ENCODE measurements at places on chromosomes 4 and X.

DNA sequence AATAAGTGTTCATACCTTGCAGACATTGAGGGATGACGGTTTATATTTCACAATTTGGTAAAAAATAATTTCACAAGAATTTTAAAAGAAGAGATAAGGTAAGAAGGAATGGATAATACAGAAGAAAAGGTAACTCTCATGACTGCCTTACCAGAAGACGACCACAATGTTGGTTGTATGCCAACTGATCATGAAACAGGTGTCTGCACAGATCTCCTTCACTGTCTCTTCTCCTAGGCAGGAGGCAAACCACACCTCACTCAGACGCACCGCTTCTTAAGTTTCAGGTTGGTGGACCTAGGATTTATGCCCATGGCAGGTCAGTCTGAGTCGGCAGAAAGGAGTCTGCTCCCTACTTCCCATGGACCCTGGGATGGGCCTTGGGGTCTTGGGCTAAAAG lies 177.2 kb downstream of the VSIG4 start:
- no peak for DNase-seq

DNA sequence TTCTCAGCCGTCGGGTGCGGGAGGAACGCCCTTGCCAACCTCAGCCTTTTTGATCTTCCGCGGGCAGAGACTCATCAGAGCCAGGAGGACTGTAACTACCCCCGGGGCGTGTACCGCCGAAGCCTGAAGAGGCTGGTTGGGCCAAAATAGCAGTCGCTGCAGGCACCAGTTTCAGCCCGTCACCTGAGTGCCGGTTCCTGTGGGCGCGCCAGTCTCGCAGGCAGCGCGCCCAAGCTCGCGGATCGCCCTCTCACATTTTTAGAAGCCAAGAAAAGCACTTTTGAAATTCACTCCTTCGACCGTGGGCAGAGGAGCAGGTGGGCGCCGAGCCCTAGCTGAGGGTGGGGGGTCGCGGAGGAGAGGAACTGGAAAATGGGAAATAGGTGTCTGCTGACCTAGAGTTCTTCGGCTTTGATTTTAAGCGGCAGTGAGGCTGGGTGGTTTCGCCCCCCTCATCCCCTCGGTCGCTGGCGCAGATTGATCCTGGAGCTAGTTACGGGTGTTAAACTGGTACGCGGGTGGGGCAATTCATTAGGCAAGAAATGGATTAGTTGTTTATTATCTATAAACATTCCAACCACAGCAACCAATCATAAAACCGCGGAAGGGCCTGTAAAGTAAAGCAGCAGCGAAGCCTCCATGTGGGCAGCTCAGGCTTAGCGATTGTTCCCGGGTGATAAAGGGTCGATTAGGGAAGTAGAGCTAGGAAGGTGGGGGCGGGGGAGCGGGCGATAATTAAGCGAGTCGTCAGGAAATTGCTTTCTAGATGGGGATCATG lies 69.2 kb downstream of the FBXO8 start:
- no peak for DNase-seq

DNA sequence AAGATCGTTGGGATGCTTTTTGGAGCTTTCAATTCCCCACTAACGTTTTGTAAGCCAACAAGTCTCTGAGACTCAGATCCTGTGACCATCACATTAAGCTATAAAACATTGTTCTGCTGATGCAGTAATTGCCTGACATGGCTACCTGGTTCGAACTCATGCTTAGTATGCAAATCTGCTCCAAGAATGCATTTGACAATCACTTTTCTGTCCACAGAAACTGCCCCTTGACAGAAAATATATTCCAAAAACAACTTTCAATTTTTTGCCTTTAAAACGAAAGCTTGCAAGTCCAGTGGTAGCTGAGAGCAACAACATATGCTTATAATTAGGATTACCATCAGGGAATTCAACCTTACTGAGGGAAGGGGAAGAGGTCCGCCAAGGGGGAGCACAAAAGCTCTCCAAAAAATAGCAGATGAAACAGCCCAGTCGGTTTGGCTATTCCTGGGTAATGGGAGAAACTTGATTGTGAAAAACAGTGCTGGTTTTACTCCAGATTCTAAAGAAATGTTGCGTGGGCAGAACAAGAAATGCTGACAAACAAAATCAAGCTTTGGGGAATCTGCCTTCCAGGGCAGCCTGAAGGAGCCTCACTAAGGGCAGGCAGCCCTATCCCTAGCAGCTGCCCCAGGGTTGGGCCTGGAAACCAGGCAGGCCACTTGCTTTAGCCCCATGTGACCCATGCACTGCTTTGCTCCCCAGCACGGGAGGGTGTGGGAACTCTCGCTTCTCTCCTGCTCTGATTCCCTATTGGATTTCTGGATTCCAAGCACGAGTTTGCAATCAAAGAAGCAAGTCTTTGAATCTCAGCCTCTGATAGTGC lies 160.7 kb upstream of the LDB2 start:
- DNase-seq, result no peak

DNA sequence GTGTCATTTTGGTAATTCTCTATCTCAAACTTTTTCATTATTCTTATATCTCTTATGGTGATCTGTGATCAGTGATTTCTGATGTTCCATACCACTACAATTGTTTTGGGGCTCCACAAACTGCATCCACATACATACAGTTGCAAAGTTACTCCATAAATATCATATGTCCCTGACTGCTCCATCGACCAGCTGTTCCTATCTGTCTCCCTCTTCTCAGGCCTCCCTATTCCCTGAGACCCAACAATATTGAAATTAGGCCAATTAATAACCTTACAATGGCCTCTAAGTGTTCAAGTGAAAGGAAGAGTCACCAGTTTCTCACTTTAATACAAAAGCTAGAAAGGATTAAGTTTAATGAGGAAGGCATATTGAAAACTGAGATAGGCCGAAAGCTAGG lies 108.7 kb downstream of the ANAPC10 start:
- DNase-seq, result no peak

GRCh38 chrX:134758652-134759051 lies 100.4 kb upstream of the PLAC1 start:
- DNase-seq, result no peak

- DNase-seq, result no peak
Observed at GRCh38 chr4:16544869-16545268, 318.6 kb upstream of the TAPT1 start.

DNA sequence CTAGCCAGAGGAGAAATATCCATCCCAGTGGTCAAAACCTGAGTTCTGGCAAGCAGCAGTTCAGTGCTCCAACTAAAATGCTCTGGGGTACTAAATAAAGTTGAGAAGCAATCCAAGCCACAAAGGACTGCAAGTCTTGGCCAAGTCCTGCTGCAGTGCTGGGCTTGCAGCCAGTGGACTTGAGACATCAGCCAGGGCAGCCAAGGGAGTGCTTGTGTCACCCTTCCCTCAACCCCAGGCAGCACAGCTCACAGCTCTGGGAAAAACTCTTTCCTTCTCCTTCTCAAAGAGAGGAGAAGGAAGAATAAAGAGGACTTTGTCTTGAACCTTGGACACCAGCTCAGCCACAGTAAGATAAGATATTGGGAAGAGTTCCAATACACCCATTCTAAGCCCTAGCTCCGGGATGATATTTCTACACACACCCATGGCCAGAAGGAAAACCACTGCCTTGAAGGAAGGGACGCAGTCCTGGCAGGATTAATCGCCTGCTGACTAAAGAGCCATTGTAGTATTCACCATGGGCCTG lies 99.8 kb downstream of the PTCHD1 start:
- no peak for DNase-seq

GRCh38 chr4:110953898-110954297 lies 331.0 kb upstream of the PITX2 start:
- DNase-seq, result no peak

- no peak for DNase-seq
Observed at GRCh38 chrX:109472939-109473735, 8.7 kb downstream of the GUCY2F start.

DNA sequence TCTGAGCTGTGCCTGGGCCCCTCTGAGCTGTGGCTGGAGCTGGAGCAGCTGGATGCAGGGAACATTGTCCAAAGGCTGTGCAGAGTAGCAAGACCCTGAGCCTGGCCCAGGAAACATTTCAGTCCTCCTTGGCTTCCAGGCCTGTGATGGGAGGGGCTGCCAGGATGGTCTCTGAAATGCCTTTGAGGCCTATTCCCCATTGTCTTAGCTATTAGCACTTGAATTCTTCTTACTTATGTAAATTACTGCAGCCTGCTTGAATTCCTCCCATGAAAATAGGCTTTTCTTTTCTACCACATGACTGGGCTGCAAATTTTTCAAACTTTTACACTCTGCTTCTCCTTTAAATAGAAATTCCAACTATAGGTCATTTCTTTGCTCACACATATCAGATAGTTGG lies 349.8 kb upstream of the KLHL4 start:
- no peak for DNase-seq

DNA sequence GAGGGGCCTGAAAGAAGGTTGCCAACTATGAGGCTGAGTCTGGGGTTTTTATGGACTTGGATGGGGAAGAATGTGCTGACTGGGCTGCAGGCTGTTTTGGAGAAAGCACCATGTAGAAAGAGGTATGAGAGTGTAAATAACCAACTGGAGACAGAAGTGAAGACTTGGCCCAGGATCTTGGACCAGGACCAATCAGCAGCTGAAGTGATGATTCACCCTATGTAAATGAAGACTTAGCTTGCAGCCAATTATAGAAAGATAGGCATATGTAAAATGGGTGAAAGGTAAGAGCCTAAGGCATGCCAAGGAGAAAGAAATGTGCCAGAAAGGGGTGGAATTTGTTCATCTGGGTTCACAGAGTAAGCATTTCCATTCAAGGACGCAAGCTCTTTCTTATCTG lies 856.7 kb upstream of the PRKX start:
- DNase-seq, result no peak

DNA sequence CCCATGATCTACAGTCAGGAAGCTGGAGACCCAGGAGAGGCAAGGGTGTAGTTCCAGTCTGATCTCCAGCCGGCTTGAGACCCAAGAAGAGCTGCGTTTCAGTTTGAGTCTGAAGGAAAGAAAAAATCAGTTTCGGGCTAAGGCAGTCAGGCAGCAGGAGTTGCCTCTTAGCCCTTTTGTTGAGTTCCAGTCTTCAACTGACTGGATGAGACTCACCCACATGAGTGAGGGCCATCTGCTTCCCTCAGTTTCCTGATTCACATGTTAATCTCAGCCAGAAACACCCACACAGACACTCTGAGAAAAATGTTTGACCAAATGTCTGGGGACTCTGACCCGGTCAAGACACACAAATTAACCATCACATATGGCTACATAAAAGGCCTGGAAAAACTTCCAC lies 73.6 kb upstream of the ELOVL6 start:
- no peak for DNase-seq

Data from NCI-H2171 (cell line).